ENCODE measurements at places on chromosomes 4 and X.

GRCh38 chr4:92629302-92629701, 325.5 kb downstream of the GRID2 start:
- no peak for DNase-seq

GRCh38 chrX:68363984-68364383, 69.3 kb downstream of the OPHN1 start:
- no peak for DNase-seq

DNA sequence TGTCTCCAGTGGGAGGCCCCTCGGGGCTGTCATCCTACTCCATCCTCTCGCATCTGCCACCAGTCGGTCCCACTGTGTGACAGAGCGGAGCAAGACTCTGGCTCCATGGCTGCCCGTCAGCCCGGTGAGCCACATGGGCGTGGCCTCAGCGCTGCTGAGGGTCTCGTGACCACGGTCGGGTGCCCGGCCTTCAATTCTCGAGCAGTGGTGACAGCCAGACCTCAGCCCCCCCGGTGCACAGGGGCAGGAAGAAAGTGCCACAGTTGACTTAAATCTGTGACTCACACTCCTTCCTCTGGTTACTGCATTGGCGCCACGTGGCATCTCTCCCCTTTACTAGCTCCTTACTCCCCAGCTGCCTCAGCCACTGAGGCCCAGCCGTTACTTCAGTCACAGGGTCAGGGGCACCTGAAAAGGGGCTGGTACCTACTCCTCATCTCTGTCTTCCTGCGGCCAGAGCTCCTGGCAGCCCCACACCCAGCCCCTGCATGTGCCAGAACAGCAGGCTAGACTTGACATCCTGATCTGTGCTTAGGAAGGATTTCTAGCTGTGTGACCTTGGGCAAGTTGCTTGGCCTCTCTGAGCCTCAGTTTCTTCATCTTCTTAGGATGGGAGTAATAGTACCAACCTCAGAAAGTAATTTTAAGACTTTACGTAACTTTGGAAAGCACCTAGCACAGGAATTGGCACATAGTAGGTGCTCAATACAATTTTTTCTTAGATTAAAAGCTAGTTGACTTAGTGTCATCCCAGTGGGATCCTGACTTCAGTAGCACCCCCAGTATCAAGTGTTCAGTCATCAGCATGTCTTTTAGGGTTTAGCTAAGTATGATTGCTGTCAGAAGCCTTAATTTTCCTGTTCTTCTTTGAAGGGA, 66.1 kb downstream of the TNIP2 start:
- no peak for DNase-seq

DNA sequence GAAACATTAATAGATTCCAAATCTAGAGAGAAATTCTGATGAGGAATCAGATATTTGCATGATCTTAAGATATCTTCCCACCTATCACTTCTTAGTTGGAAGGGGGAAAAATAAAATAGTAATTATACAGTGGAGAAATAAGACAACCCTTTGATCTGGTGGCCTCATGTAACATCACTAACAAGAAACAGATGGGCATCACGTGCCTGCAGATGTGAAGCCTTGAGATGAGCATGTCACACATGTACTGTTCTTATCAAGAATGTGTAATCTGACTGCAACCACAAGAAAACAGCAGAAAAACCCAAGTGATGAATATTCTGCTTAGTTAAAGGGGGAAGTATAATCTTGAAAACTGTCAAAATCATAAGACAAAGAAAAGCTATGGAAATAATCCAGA, 31.4 kb upstream of the NKX6-1 start:
- no peak for DNase-seq

- no peak for DNase-seq
Measured at GRCh38 chrX:45710081-45710801, 509.6 kb upstream of the DIPK2B start.

GRCh38 chr4:67593741-67594175, 35.2 kb downstream of the STAP1 start:
- DNase-seq = no peak

DNA sequence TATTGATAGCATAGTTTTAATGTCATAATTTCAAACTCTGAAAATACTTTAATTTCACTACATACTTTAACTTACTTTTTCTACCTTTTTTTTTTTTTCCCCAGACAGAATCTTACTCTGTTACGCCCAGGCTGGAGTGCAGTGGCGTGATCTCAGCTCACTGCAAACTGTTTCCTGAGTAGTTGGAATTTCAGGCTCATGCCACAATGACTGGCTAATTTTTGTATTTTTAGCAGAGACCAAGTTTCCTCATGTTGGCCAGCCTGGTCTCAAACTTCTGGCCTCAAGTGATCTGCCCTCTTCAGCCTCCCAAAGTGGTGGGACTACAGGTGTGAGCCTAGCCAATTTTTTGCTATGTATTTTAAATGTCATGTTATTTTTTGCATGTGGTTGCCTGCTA, 741.6 kb downstream of the TRAM1L1 start:
- no peak for DNase-seq

GRCh38 chr4:172899861-172900260, 268.8 kb upstream of the GALNT7 start:
- DNase-seq = no peak

GRCh38 chr4:107578321-107578720, 141.7 kb downstream of the PAPSS1 start:
- DNase-seq = no peak

DNA sequence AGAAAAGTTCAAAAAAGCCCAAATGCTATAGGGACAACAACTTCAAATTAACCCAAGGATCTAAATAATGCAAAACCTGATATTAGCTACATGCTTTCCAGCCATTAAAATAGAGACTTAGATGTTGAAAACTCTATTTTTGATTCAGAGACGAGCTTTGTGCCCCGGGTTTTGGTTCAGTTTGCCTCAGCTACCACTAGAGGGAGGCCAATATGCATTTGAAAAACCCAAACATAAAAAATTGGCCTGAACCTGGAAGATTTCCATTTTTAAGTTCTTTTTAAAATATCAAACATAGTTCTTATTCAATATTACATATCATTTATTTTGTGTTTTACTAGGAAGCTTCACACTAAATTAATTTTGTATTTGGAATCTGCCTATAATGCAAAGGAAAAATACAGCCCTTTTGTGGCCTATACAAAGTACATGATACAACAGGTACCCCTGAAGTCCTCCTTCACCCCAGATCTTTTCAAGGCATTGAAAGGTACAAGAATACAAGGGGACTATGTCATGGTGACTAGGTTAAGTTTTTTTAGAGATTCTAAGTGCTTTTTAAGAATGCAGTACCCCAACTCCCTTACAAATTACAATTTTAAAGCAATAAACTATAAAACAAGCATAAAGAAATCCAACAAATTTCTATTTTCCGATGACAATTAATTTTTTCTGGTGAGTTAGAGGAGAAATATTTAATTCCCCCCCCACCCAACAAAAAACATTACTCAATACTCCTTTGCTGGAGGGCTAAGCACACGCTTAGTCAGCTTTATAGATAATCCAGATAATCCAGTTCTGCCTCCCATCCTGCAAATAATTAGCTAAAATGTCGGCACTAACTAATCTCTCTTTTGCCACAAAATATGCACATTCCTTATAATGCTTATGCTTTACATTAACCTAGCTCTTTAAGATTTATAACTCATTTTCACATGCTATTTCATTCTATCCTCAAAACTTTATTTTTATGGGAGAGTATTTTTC, 97.7 kb upstream of the PTPN13 start:
- no peak for DNase-seq

- no peak for DNase-seq
Measured at GRCh38 chr4:151675411-151675971, 85.3 kb downstream of the GATB start.

GRCh38 chr4:119237642-119238041, 25.1 kb downstream of the USP53 start:
- DNase-seq = no peak

- no peak for DNase-seq
Measured at GRCh38 chrX:155022585-155022984, at the start of gene F8. Gene F8, minus strand, starts transcription at chrX:155022723. Its CDS starts 171 bp downstream, at chrX:155022552.

GRCh38 chr4:89563431-89563830, 255.8 kb upstream of the GPRIN3 start:
- DNase-seq = no peak

DNA sequence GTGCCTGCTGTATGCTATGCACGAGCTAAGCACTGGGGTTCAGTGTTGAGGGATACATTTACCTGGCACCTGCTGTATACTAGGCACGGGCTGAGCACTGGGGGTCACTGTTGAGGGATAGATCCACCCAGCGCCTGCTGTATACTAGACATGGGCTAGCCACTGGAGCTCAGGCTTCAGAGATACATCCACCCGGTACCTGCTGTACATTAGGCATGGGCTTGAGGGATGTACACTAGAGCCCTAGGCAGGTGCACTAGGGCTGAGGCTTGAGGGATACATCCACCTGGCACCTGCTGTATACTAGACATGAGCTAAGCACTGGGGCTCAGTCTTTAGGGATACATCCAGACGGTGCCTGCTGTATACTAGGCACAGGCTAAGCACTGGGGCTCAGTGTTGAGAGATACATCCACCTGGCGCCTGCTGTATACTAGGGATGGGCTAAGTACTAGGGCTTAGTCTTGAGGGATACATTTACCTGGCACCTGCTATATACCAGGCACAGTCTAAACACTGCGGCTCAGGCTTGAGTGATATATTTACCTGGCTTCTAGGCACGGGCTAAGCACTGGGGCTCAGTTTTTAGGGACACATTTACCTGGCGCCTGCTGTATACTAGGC, 92.7 kb downstream of the ADRA2C start:
- no peak for DNase-seq

- no peak for DNase-seq
Measured at GRCh38 chr4:12414181-12414812, 985.6 kb upstream of the HS3ST1 start.

DNA sequence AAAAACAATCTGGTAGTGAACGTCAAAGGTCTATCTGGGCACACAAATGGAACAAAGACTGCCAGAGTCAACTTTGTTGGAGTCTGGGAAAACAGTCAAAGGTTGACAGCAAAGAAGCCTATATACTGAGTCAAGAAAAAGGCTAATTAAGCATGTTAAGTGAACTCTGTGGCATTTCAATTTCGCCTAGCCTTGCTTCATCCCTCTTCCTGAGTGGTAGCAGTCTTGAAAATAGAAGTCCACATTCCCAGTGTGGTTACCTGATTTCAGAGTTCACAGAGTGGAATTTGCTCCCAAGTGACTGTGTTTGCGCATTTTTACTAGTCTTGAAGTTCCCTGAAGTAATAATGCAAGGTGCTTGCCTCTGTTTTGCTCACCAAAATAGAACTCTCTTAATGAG, 760.0 kb downstream of the FSTL5 start:
- DNase-seq = no peak

- DNase-seq = no peak
Measured at GRCh38 chr4:152719801-152720556, 40.2 kb upstream of the TMEM154 start.

DNA sequence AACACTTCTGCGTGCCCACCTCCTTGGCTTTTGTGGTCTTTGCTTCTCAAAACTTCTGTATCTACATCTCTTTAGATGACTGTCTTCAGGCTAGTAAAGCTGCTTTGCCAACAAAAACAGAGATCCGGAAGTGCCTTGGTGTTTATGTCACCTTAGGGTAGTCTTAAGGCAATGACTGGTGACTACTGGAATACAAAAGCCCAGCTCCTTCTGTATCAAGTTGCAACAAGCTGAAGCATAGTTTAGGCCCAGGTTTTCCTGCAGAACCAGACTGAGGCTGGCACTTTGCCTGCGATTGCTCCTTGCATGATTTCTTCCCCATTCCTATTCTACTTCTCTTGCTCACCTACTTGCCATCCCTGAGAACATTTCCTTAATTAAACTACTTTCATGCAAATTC, 333.8 kb downstream of the DMD start:
- DNase-seq = no peak

DNA sequence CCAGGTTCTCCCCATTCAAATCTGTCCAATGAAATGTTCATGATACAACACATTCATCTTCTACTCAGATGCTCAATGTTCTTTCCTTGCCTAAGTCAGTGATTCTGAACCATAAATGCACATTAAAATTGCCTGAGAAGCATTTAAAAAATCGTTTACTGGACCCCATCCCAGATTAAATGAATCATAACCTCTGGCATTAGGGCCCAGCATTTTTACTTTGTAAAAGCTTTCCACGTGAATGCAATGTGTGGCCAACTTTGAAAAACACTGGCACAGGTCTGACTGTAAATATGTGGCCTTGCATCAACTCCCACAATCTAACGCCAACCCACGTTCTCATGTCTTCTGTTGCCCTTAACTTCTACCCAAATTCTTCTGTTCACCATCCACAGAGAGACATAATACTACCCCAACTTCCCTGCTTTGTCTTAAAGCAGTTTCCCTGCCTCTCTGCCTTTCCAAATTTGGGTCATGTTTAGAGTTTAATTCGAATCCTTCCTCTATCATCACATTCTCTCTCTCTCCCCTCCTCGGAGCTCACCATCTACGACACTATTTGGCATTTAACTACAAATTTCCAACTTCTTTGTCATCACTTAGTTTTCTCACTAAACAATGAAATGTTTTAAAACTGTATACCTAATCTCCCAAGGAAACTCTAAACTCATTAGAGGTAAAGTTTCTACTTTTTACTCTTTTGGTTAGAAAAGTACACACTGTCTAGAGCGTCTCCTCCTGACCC, 78.7 kb downstream of the PRKG2 start:
- DNase-seq = no peak

DNA sequence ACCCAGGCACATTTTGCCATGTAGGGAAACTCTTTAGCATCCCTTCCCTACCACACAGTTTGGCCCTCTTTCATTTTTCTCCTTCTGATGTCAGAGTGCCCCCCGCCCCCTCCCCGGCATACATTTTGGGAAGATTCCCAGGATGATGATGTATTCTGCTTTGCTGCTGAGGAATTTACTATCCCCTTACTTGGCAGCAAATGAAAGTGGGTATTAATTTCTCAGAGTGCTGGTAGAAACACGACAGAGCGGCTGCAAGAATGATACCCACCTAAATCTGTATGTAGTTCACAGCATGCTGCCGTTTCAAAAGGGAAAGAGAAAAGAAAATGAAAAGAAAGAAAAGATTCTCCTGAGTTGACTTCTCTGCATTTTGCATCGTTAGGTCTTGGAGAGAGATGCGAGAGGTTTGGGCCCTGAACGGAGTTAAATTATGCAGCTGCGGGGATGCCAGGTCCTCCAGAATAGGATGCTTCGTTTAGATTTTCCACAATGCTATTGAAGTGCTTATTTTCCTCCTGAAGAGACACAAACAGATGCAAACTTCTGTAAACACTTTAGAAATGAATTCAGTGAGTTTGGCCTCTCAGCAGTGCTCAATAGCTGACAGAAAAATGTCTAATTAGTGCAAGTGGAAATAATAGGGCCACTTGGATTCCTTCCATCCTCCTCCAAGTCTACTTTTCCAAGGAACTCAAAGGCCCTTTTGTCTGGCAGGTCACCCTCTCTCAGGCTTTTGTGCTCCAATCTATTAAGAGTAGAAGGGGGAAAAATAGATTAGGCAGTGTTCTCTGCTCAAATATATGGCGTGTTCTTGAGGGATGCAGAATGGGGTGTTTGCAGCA, 106.2 kb downstream of the ALPK1 start:
- DNase-seq = no peak

DNA sequence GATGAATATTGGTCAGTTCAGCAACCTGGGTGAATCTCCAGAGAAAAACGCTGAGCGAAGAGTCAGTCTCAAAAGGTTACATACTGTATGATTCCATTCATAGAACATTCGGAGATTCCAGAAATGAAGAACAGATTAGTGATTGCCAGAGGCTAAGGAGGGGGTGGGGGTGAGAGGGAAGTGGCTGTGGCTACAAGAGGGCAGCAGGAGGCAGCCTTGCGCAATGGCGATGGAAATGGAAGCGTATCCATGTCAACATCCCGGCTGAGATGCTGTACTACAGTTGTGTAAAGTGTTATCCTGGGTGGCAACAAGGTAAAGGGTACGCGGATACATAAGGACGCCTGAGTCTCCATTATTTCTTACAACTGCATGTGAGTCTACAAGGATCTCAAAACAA, 18.0 kb downstream of the LYAR start:
- DNase-seq = no peak

GRCh38 chr4:143653031-143653430, 47.4 kb downstream of the FREM3 start:
- DNase-seq = no peak
